ENCODE measurements at places on chromosomes 5 and 9.

GRCh38 chr9:114409103-114409780 is 21.5 kb upstream of the AKNA start:
- no peak for DNase-seq

DNA sequence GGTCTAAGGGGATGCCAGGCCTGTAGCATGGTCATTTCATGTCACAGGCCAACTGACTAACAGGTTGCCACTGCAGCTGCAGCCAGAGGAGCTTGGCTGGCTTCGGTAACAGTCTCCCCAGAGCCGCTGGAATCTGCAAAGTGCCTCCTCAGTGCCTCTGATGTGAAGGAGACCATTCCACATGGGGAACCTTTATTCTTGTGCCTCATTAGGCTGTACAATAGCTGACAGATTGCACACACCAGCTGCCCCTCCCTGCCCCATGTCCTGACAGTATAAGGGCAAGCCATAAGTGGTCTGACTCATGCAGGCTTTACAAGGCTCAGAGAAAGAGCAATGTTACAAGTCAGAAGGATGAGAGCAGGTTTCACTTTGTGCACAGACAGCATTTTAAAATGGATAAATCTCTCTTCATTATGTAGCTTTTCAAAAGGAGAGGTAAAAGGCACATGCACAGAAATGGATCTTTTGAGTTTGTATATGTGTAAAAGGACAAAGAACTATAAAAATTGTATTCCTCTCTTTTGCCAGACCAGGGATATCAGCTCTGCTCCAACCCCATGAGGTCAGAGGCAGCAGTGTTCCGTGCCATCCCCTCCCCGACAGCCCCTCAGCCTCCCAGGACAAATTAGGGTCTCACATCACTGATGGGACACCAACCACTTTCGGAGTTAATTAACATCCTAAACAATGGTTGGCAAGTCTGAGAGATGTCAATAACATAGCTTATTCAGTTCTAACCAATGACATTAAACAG is 467.8 kb downstream of the TMEM232 start:
- no peak for DNase-seq

DNA sequence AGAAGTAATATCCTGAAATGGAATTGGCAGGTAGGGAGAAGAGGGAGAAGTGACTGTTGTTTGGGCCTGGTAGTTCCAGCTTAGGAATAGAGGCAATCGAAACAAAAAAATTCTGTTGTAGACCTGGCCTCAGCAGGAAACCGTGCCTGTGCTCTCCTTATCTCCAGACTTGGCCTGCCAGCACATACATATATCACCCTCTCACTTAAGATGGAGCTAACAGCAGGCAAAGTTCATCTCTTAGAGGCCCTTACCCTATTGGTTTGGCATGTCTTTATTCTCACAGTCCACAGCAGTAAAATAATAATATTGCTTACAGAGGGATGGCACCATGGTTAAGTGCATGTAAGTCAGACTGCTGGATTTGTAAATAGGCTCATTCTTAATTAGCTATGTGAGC is 19.6 kb upstream of the TNC start:
- DNase-seq = no peak

GRCh38 chr5:148902478-148902877 is 76.1 kb downstream of the ADRB2 start:
- DNase-seq = no peak

DNA sequence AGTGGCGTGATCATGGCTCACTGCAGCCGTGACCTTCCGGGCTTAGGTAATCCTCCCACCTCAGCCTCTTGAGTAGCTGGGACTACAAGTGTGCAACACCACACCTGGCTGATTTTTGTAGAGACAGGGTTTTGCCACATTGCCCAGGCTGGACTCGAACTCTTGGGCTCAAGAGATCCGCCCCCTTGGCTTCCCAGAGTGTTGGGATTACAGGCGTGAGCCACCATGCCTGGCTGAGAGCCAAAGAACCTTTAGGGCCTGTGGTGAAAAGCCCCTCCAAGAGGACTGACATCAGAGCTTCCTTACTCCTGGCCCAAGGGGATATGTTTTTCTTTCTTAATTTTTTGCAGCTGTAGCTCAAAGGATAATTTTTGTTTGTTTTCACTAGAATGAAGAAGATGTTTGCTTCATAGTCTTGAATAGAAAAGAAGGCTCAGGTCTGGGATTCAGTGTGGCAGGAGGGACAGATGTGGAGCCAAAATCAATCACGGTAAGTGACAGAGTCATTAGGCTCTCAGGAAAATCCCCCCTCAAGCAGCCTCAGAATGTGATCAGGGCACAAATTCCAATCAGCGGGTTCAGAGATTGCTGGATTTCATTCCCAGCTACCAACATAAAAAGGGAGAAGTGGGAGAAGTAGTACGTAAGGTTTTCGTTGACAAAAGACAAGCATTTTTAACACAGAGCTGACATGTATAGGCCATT is 77.1 kb downstream of the GOLPH3 start:
- no peak for DNase-seq

- DNase-seq = no peak
Observed at GRCh38 chr5:156879665-156880285, 29.7 kb downstream of the PPP1R2B start.

GRCh38 chr9:109164042-109164441 is 3.0 kb downstream of the FRRS1L start:
- DNase-seq = no peak

GRCh38 chr5:82066791-82067190 is 95.0 kb downstream of the ATG10 start:
- no peak for DNase-seq

DNA sequence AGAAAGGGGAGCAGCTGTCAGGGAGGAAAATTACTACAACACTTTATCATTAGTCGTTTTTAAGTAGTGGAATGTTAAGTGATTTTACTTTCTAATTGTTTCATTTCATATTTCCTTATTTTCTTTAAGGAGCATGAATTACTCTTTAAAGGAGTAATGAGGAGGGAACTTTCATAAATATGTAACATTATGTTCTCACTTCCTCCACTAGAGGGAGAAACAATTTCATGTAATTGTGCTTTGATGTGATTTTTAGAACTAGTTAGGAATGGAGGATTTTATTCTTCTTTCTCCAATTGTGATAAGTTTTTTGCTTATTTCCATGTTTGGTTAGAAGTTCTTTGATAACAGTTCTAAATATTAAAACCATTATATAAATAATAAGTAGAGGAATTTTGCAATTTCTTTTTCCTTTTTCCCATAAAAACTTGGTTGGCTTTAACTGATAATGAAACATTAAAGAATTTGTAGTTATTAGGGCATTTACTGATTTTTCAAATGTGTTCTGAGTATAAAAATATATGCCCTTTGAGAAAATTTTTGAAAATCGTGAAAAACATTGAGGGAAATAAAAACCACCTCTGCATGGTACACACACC is 25.6 kb downstream of the CEP78 start:
- no peak for DNase-seq

- no peak for DNase-seq
Observed at GRCh38 chr9:109977521-109977920, 197.5 kb downstream of the PALM2AKAP2 start.

DNA sequence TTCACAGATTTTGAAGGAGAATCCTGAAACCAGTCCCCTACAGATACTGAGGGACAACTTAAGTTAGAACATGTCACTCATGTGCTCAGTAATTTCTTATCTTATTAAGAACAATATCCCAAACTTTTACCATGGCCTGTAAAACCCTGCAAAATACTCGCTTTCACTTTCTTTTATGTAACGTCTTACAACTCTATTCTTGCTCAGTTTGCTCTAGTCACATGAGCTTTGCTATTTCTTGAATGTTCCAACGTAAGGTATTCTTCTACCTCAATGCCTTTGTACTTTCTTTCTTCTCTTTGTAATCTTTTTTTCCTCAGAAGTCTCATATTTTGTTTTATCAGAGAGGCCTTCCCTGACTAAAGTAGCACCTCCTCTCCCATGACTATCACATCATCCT is 14.1 kb downstream of the TMEM38B start:
- DNase-seq = no peak

DNA sequence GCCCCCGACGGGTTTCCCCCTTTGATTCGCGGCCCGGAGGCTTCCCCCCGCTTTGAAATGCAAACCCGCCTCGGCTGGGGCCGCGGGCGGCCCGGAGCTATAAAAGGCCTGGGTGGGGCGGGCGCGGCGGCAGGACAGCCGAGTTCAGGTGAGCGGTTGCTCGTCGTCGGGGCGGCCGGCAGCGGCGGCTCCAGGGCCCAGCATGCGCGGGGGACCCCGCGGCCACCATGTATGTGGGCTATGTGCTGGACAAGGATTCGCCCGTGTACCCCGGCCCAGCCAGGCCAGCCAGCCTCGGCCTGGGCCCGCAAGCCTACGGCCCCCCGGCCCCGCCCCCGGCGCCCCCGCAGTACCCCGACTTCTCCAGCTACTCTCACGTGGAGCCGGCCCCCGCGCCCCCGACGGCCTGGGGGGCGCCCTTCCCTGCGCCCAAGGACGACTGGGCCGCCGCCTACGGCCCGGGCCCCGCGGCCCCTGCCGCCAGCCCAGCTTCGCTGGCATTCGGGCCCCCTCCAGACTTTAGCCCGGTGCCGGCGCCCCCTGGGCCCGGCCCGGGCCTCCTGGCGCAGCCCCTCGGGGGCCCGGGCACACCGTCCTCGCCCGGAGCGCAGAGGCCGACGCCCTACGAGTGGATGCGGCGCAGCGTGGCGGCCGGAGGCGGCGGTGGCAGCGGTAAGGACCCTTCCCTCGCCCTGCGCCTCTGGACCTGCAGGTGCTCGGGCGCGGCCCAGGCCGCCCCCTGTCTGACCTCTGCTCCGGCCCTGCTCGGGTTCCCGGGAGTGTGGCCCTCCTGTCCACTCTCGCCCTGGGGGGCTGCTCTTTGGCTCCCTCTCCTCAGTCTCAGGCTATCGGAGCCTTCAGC is at the start of gene CDX1:
CDX1 (plus strand) TSS at position 129 of the 862 bp plus-strand sequence; CDS start at position 228, 99 bp downstream.
- no peak for DNase-seq

DNA sequence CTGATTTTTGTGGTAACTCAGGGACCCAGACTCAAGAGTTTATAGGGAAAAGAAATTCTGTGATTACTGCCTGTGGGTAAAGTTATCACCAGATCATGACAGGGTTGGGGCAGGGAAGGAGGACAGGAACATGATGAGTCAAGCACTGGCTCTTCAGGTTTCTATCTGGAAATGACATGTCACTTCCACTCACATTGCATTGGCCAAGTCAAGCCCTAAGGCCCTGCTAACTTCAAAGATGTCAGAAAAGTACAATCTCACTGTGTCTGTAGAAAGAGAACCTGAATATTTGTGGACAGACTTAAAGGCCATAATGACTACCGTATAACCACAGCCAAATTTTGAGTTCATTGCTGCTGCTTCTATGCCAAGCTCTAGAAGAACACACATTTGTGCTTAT is 187.7 kb downstream of the TLE4 start:
- no peak for DNase-seq

GRCh38 chr5:56543441-56544388 is 271.6 kb upstream of the MAP3K1 start:
- DNase-seq = no peak

DNA sequence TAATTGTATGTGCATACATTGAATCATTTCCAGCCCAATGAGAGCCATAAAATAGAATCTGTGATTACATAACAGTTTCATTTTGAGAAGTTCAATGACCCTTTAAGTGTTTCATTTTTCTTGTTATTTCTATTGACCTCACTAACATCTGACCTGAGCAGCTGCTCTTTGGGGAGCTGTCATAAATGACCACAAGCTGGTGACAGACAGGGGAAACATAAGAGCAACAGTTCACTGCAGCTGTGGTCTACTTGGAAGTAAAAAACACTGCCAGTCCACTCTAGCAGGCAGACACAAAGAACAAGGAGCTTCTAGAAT is 265.4 kb downstream of the DTWD2 start:
- DNase-seq = no peak

- DNase-seq = no peak
Observed at GRCh38 chr5:64417390-64417789, 88.4 kb upstream of the RGS7BP start.

- DNase-seq = no peak
Observed at GRCh38 chr5:14854799-14855198, 16.8 kb downstream of the ANKH start.

DNA sequence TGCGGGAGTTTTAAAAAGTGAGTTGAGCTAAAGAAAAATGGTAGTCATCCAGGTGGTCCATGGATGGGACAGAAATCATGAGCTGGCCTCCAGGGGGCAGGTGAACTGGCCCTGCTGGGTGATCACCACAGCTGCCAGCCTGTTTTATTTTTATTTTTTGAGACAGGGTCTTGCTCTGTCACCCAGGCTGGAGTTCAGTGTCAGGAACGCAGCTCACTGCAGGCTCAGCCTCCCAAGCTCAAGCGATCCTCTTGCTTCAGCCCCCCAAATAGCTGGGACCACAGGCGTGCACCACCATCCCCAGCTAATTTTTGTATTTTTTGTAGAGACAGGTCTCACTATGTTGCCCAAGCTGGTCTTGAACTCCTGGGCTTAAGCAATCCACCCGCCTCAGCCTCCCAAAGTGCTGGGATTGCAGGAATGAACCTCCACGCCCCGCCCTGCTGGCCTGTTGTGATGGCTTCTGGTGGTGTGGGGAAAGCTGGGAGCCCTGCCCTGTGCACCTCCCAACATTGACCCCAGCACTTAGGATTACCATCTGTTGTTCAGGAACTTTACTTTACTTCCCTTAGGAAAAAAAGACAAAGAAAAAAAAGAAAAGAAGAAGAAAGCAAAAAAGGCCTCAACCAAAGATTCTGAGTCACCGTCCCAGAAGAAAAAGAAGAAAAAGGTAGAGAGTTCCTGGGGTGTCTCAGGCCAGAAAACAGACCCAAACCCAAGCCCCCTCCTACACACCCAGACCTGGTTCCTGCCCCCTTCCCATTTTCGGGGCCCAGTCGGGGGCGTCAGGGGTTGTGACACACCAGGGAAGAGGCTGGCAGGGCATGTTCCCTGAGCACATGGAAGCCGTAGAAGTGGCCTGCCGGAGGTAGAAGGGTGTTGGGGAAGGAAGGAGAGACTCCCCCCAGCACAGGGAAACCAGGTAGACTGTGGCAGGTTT is 14.7 kb downstream of the CD74 start:
- DNase-seq = no peak

DNA sequence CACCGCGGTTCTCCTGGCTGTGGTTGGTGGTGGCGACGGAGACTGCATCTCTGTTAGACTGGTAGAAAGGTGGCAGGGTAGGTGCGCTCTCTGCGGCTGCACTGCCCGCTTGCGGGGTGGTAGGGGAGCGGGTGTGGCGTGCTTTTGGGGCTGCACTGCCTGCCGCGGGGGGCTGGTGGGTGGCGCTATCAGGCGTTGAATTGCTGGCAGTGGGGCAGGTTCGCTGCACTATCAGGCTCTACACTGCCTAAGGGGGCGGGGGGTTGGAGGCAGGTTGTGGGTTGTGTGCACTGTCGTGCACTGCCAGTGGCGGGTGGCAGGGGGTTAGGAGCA is 21.0 kb upstream of the TRIM52 start:
- DNase-seq = no peak

DNA sequence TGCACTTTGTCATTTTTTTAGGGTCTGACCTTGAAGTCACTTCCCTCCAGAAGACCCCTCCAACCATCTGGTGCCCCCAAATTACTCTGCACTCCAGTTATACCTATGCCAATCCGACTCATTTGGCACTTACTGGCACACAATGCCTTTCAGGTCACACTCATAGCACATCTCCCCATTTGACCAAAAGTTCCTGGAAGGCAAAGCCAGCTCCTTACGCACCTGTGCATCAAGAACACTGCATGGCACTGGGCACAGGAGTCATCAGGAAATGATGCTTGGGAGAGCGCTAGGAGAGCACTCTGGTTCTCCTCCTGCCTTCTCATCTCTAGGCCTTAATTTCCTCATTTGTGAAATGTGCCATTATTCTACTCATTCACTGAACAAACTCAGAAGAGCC is 2.9 kb downstream of the TNIP1 start:
- DNase-seq = no peak

- no peak for DNase-seq
Observed at GRCh38 chr9:115192280-115192679, 74.3 kb upstream of the TNC start.
